Stomach (tissue), 19 donors: ENCODE measurements at places on chromosomes 16 and 17. TPM values are rescaled to one million over a fixed set of nuclear protein-coding genes. Genes with fewer than 3 reads are reported as not detected.

DNA sequence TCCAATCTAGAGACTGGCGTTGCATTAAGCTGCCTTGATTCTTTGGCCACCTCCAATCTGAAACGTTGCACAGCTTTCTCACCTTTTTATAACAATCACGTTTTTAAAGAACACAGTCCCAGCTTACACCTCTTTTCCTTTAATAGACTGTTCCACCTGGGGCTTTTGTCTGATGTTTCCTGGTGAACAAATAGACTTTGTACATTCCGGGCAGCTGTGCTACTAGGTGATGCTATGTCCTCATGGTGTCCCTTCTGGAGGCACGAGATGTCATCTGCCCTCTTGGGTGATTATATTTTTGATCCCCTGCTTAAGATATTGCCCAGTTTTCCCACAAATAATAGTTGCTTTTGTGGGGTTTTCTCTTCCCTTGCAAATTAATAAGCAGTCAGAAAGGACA is 225.5 kb downstream of the SOX9 start:
- no peaks in the 10 kb centered on the region for H3K27me3 ChIP-seq
- H3K4me3 ChIP-seq, result no peak overlapping the region

The ATF7IP2 gene
- total RNA-seq, result 59.7 TPM

The MED1 gene
- 19.7 TPM for total RNA-seq

The OR1F1 gene
- not detected for total RNA-seq

The ABCC12 gene
- not detected for total RNA-seq
